ENCODE measurements at places on chromosomes 3 and 15.

DNA sequence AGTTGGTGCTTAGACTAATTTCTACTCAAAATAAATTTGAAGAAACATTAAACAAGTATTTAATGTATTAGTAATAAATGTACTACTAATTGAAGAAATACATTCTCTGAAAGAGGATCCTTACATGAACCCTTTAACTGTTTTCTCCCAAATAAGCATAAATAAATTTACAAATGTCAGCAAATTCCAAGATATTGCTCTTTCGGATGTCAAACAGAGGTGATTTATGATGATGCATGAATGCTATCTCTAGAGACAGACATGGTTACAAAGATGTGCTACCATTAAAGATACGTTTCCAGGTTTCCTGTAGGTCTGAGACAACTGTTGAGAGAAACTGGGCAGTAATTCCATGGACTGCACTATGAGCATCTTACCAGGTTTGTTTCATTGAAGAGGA, 629 bp downstream of the GABRR3 start:
- no peak for DNase-seq

GRCh38 chr15:48416301-48416700, 85.1 kb downstream of the DUT start:
- no peak for DNase-seq

GRCh38 chr3:73478858-73479257, 145.9 kb downstream of the PDZRN3 start:
- DNase-seq = no peak

GRCh38 chr3:126102530-126102951, 18.6 kb upstream of the SLC41A3 start:
- no peak for DNase-seq

- DNase-seq = no peak
Observed at GRCh38 chr3:191253089-191253799, 54.2 kb downstream of the OSTN start.

DNA sequence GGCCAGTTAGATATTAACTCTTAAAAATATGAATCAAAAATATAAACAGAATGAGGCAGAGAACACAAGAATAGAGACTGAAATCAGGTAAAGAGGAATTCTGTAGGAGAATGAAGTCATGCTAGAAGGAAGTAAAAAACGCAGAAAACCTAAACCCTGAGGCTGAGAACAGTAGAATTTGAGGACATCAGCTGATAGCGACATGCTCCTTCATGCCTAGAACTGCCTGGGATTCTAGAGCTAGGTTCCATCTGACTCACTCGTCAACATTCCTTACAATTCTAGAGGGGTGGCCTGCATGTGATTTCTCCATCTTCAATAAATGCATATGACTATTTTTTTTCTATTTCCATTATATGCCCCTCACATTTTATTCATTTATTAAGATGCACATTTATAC, 343.0 kb downstream of the ROBO1 start:
- DNase-seq = no peak

DNA sequence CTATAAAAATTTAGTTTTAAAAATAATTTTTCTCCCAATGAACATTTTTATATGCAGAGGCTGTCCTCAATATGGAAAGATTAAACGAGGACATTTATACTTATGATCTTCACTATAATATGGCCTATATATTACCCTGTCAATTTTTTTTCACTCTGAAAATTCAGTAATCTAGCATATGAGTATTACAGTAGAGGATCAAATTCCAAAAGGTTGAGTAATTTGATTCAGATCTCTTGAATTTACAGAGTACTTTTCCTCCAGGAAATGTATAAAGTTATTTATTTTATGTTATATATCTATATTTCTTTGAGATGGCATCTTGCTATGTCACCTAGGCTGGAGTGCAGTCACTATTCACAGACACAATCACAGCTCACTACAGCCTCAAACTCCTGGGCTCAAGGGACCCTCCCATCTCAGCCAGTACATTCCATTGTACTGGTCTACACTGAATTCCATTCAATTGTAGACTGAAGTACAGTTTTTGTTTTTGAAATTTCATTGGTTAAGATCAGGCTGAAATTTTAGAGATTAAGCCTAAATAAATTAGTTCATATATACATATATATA, 16.3 kb upstream of the TRPM7 start:
- DNase-seq = no peak

DNA sequence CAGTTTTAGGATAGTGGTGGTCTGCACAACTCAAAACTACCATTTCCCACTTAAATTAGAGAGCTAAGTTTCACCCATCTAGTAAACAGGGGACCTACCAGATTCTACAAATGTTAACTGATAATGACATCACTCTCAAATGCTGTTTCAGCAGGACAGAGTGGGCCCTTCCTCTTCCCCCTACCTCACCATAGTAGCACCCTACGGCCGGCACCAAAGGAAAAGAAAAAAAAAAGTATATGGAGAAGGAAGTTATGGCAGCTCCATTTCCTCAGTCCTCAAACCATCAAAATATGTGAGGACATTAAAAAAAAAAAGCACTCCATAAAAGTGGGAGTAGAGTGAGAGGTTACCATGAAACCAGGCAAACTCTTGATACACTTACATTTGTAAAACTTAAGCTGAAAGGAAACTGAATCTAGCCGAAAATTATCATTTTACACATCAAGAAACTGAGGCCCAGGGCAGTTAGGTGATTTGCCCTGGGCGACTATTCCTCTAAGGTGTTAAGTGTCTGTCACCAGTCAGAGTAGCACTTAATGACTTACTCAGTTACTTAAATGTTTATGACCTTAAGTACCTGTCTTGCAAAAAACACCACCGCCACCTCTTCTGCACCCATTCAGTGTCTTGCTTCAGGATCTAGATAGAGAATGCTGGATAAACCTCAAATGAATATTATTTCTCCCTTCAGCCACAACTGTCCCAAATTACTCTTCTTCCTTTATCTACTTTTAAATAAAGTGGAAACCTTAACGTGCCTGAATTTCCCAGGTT, 2.7 kb downstream of the MSL2 start:
- DNase-seq = no peak

DNA sequence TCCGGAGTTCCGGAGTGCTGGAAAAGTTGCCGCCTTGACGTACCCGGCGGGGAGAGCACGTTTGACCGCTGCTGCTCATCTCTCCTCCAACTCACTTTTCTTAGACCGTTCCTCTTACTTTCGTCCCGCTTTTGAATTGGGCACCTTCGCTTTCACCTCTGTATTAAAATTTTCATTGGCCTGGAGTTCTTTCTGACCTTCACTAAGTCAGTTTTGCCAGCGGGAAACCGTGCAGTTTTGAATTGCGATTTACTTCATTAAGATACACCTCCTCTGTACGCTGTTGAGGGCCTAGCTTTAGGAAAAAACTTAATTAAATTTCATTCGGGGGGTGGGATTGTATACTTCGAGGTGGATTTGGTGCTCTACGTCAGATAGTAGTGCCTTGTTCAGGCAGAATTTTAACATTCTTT, 1.3 kb downstream of the GMPS start:
- DNase-seq = no peak

DNA sequence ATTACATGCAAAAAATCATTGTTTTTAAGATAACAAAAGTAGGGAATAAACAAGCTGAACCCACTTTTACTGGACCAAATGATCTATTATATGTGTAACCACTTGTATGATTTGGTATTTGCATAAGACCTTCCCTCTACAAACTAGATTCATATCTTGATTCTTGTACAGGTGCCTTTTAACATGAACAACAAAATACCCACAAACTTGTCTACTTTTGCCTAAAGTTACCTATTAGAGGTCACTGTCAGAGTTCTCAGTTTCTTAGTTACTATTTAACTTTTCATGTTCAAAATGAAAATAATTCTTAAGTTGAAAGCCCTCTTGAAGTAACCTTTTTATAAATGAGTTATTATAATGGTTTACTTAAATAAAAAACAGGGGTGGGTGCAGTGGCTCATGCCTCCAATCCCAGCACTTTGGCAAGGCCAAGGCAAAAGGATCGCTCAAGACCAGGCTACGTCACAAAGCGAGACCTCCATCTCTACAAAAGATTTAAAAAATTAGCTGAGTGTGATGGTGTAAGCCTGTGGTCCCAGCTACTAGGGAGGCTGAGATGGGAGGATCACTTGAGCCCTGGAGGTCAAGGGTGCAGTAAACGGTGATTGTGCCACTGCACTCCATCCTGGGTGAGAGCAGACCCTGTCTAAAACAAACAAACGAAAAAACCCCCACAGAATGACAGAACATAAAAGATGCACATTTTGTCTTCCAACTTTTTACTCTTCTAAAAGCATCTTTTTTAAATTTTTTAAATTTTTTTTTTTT, 16.0 kb downstream of the ACTR8 start:
- DNase-seq = no peak

DNA sequence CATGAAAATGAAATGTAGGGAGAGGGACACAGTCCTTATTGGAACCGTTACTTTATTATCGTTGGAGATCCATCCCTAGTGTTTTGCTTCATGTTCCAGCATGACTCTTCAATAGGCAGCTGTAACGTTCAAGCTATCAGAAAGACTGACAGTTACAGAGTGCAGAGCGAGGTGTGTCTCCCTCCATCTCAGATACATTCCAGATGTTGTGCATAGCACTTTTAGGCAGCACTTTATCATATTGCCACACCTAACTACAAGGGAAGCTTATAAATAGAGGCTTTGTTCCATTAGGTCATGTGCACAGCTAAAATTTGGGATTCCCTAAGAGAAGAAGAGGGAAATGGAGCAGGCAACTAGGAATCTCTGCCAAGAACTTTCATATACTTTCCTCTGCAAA, 1009.6 kb downstream of the ROBO2 start:
- DNase-seq = no peak

- no peak for DNase-seq
Observed at GRCh38 chr3:188400494-188401243, 246.7 kb downstream of the LPP start.

DNA sequence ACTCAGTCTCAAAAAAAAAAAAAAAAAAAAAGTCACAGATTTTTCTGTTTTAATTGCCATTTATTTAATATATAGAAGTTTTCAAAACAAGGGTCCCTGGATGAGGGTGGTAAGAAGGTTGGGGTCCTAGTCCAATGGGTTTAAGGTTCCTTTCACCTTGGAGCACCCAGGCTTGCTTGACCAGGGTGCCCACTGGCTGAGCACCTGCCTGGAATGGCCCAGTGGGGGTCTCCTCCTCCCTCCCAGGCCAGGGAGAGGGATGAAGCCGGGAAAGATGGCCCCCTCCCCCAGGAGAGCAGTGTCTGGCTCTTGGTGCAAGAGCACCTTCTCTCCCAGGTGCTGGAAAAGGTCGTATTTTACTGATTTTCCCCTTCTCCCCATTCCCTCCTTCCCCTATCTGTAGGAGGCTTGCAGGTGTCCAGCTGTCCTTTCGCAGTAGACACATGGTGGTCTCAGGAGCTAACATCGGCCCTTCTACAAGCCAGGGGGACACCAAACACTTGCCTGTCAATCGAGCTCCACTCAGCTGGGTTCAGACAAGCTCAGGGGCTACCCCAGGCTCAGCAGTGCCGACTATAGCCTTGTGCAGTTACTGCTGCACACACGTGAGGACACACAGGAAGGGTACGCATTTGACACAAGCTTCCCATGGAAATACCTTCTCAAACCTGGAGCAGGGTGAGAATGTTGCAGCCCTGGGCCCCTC, 112.3 kb upstream of the KLF13 start:
- DNase-seq = no peak

DNA sequence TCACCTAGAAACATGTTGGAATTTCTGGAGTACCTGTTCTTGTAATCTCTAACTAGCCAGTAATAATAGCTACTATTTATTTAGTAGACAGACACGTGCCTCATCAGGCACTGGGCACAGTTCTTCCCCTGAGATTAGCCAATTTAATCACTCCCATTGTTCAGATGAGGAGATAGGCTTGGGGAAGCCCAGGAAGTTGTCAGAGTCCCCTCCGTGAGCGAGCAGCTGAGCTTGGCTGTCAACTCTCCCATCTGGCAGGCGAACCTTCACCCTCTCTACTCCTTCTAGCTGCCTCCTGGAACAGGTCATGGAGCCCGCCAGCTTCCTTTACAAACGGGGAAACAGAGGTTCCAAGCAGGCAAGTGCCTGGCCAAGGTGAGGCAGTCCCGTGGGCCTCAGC, 31.1 kb upstream of the FGD5 start:
- no peak for DNase-seq

DNA sequence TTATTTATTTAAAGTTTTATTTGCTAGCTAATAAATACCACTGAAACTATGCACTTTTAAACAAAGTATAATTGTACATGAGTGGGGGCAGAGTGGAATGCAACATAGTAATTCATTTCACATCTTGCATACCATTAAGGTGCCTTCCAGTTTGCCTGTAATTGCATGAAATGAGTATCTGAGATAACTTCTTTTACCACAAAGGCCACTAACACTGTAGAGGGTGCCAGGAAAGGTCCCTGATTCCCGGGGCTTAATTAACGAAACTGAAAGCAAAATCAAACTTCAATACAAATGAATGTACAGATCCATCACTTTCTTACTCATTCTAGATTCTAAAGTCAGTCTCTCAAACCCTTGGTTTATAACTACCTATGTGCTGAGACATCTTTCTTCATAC, 2.1 kb downstream of the CD47 start:
- DNase-seq = no peak

DNA sequence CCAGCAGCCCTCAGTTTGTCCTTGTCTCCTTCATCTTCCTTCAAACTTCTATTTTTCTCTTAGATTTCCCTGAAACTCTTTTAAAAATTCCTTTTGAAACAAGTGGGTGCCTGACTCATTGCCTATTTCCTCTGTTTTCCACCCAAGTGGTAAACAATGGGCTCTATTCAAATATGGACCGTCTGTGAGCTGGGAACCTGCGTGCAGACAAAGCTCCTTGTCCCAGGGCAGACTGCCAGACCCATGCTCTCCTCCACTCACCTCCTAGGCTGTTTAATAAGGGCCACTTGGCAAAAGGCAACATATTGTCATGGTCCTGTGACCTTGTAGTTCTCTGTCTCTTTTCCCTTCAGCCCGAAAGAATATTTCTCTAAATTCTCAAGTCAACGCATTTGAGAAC, 332.7 kb upstream of the THBS1 start:
- DNase-seq = no peak

GRCh38 chr3:149781211-149781610, 11.1 kb downstream of the ANKUB1 start:
- DNase-seq = no peak

DNA sequence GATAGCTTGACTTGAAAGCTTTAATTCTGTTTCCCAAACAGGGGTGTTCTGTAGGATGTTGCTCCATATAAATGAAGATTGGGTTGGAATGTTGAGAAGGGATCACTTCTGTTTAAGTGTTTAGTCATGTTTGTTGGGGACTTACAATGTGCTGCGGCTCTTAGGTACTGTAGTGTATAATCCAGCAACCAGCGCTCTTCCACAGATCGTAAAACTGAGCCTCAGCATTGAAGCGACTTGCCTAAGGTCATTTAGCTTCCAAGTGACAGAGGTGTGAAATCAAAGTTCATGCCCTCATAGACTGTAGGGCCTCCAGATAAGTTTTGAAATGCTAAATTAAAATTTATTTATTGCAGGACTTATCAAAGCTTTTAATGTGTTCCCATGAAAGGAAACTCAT, 1.8 kb downstream of the MKRN2 start:
- no peak for DNase-seq

DNA sequence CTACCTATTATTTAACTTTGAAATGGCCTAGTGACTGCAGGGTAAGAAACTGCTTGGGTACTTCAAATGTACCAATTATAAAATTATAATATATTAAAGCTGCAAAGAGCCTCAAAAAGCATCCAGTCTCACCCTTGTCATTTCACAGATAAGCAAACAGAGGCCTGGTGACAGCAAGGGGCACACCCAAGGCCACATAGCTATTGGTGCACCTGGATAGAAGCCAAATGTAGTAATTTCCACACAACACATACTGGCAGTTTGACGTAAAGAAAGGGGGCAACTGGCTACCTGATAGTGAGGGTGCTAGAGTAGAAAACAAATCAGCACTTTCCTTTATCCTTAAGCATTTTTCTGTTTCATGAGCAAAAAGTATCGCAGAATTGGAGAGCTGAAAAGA, 51.1 kb downstream of the IFT57 start:
- no peak for DNase-seq
